Sigmoid colon (tissue), 7 donors: ENCODE measurements at places on chromosomes 2 and 18. TPM values are rescaled to one million over a fixed set of nuclear protein-coding genes. Genes with fewer than 3 reads are reported as not detected.

DNA sequence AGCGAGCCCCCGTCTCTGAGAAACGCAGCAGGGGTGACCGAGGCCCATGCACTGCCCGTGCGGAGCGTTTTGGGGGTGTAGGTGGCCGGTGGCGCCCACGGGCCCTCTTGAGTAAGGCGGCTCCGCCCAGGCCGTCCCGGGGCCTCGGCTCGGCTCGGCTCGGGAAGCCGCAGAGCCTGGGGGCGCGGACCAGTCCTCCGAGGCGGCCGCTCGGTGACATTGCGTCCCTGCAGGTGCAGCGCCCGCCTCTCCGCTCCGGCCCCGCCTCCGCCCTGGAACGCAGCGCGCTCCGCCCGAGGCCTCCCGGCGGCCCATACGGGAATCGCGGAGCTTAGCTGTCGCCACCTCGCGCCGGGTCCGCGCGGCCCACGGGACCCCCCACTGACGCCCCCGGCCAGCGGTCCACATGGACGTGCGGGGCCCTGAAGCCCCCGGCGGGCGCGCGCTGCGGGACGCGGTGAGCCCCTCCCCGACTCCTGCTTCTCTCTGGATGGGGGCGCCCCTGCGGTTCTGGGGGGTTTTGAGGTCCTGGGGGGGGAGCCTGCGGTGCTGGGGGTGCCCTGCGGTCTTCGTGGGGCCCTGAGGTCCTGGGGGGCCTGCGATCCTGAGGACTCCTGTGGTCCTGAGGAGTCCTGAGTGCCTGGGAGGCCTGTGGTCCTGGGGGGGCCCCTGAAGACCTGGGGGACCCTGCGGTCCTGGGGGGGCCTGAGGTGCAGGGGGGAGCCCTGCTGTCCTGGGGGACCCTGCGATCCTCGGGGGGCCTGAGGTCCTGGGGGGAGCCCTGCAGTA, at the start of gene HSBP1L1:
HSBP1L1 (plus strand) TSS at position 314 of the 789 bp plus-strand sequence; CDS start at position 407, 93 bp downstream.
- H3K36me3 ChIP-seq: no peaks in the 10 kb centered on the region
- H3K4me3 ChIP-seq: peak within 1 kb of the TSS; percentile 62
- DNase-seq: peak; percentile 73
- H3K27ac ChIP-seq: peak within 1 kb of the TSS; percentile 64

GRCh38 chr2:13495051-13495450, 778.3 kb downstream of the TRIB2 start:
- no peak for DNase-seq
- no peaks in the 10 kb centered on the region for H3K36me3 ChIP-seq
- H3K27ac ChIP-seq: no peak overlapping the region
- H3K4me3 ChIP-seq: no peak overlapping the region

DNA sequence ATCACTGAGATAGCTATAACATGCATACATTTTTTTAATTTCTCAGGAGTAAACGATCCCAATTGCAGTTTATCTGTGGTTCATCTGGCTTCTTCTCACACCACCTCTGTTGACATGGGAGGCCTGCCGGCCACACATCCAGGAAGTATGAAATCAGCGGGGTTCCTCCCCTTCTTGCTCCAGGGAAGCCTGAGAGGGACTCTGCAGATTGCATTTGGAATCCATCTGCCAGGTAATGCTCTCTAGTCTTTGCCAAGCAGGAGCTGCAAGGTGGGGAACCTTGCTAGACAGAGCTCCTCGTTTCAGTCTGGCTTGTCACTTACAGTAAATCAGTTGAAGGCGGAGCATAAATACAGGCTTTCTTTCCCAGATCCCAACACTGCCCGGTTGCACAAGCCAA, 49.9 kb downstream of the SOX11 start:
- H3K27me3 ChIP-seq: no peaks in the 10 kb centered on the region
- H3K36me3 ChIP-seq: no peaks in the 10 kb centered on the region
- DNase-seq: no peak
- no peaks in the 10 kb centered on the region for H3K4me1 ChIP-seq
- no peak overlapping the region for H3K27ac ChIP-seq

DNA sequence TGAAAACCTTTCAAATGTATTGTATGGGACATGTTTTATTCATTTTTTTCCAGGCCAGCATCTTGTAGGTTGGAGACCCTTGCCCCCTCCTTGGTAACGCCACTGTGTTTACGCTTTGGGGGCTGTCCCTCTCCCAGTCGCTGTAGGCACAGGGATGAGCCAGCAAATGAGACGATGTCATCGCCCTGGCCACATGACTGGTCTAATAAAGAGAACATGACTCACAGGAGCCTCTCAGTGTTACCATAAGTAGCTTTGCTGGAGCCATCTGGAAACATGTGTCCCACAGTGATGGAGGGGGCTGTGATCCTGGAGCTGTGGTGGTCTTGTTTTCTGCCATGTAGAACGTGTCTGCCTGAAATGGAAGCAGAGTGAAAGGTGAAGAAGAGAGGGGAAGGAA, 78.9 kb downstream of the CD8B2 start:
- H3K27ac ChIP-seq: peak overlapping the region; percentile 7
- H3K4me3 ChIP-seq: no peak overlapping the region
- no peaks in the 10 kb centered on the region for H3K36me3 ChIP-seq

NOSTRIN gene
- total RNA-seq: 13.3 TPM

GRCh38 chr2:88747990-88748389, 56.5 kb downstream of the RPIA start:
- no peaks in the 10 kb centered on the region for H3K27me3 ChIP-seq
- H3K4me3 ChIP-seq: no peak overlapping the region
- no peak overlapping the region for H3K27ac ChIP-seq
- no peaks in the 10 kb centered on the region for H3K4me1 ChIP-seq
- H3K36me3 ChIP-seq: peaks cover 95% of the 10 kb centered on the region

DNA sequence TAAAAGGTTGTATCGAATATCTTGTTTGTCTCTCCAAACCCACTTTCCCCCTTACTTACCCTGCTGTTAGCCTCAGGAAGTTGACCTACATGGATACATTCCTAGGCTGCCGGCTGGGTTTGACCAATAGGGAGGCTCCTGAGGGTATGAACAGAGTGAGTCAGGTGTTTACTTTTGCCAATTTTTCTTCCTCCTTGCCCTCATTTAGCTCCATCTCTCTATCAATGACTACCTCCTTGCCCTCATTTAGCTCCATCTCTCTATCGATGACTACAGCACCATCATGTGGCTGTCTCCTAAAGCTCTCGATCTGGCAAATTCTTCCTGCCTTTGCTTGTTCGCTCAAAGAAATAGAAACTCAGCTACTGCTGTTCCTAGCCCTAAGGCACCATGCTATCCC, 571.9 kb upstream of the CRIM1 start:
- H3K4me1 ChIP-seq: no peaks in the 10 kb centered on the region
- H3K27ac ChIP-seq: no peak overlapping the region
- H3K27me3 ChIP-seq: no peaks in the 10 kb centered on the region
- no peaks in the 10 kb centered on the region for H3K36me3 ChIP-seq

GRCh38 chr2:50854381-50854780, 177.6 kb downstream of the NRXN1 start:
- no peak overlapping the region for H3K4me3 ChIP-seq
- H3K4me1 ChIP-seq: no peaks in the 10 kb centered on the region
- no peak overlapping the region for H3K27ac ChIP-seq
- DNase-seq: no peak
- no peaks in the 10 kb centered on the region for H3K27me3 ChIP-seq

DHRS9 gene
- 0.83 TPM for total RNA-seq

- no peak overlapping the region for H3K27ac ChIP-seq
- H3K4me3 ChIP-seq: no peak overlapping the region
- H3K27me3 ChIP-seq: no peaks in the 10 kb centered on the region
- no peaks in the 10 kb centered on the region for H3K36me3 ChIP-seq
- H3K4me1 ChIP-seq: no peaks in the 10 kb centered on the region
Measured at GRCh38 chr18:67938660-67939059, 422.1 kb upstream of the DSEL start.

ALPG gene
- not detected for total RNA-seq

CIB4 gene
- not detected for total RNA-seq

- no peak overlapping the region for H3K27ac ChIP-seq
- no peaks in the 10 kb centered on the region for H3K4me1 ChIP-seq
- no peaks in the 10 kb centered on the region for H3K36me3 ChIP-seq
- no peaks in the 10 kb centered on the region for H3K27me3 ChIP-seq
- no peak for DNase-seq
Measured at GRCh38 chr2:38248255-38248654, 128.8 kb downstream of the ATL2 start.

TMEM169 gene
- total RNA-seq: 1.1 TPM

DNA sequence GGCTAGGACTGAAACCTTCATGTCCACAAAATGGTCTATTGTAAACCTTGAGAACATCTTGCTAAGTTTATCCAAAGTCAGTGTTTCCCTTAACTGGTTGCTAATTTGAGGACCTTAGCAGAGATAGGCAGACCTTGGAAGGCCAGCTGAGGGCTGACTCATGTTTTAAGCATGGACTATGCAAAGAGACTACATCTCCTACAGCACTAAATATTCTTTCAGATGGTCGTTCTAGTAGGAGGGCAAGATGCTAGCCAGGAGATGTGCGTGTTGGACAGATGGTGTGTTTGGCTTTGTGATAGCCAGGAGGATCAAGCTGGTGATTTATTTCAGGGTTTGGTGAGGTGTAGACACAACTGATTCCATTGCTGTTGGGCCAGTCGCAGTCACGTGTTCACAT, 75.8 kb downstream of the NRP2 start:
- H3K4me3 ChIP-seq: no peak overlapping the region
- peaks cover 73% of the 10 kb centered on the region for H3K36me3 ChIP-seq
- H3K27ac ChIP-seq: peak overlapping the region; percentile 99
- peaks cover 83% of the 10 kb centered on the region for H3K4me1 ChIP-seq

GRCh38 chr2:64204703-64205102, 60.5 kb upstream of the PELI1 start:
- no peaks in the 10 kb centered on the region for H3K27me3 ChIP-seq
- DNase-seq: no peak
- peak overlapping the region; percentile 85 for H3K27ac ChIP-seq
- no peaks in the 10 kb centered on the region for H3K36me3 ChIP-seq

DNA sequence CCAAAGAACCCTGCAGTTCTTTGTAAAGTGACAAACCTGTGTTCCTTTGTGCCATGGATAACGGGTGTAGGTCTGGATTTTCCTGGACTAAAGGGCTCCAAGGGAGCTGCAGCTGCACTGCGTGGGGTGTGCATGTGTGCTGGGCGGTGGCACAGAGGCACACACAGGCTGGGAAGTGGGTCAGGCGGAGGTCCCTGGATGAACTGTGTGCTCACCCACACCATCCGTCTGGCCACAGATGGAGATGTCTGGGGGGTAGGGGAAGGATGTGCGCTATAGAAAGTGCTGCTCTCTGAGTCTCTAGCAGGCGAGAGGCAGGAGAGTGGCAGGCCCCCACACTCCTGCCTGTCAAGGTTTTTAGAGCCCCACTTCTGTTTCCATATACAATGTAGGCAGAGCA, 137.2 kb downstream of the LOXHD1 start:
- no peak overlapping the region for H3K4me3 ChIP-seq
- no peak for DNase-seq
- H3K27me3 ChIP-seq: no peaks in the 10 kb centered on the region
- no peaks in the 10 kb centered on the region for H3K36me3 ChIP-seq
- H3K4me1 ChIP-seq: no peaks in the 10 kb centered on the region
- no peak overlapping the region for H3K27ac ChIP-seq

CLHC1 gene
- total RNA-seq: 22.4 TPM

DNA sequence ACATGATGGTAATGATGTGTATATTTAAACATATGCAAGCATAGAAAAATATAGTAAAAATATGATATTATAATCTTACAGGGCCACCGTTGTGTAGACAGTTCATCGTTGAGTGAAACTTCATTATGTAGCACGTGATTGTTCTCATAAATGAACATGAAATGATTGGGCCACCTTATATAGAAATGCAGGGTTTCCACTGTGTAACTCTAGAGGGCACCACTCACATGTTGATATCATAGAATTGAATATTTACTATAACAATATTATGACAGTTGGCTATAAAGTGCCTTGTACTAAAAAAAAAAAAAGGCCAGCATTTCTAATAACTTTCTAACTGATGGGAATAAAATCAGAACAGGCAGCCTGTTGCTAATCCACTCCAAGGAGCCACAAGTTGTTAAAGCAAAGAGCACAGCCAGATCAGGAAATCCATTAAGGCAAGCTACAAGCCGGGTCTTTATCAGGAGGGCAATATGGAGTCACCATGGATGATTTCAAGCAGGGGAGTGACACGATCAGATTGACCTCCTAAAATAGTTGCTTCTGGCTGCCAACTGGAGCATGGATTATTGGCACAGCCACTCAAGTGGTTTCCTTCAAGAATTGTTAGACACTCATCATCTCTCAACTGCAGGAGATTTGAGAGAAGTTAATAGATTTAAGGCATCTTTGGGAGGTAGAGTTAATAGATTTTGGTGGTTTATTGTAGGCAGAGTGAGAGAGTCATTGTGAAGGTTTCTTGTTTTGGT, 16.7 kb downstream of the IL1F10 start:
- H3K4me1 ChIP-seq: no peaks in the 10 kb centered on the region
- H3K4me3 ChIP-seq: no peak overlapping the region
- H3K27ac ChIP-seq: no peak overlapping the region
- no peaks in the 10 kb centered on the region for H3K36me3 ChIP-seq
- no peak for DNase-seq
- no peaks in the 10 kb centered on the region for H3K27me3 ChIP-seq

- DNase-seq: no peak
- H3K36me3 ChIP-seq: peaks cover 3% of the 10 kb centered on the region
- no peak overlapping the region for H3K4me3 ChIP-seq
- no peaks in the 10 kb centered on the region for H3K27me3 ChIP-seq
- H3K27ac ChIP-seq: no peak overlapping the region
Measured at GRCh38 chr2:205197468-205198139, 484.7 kb upstream of the NRP2 start.

- H3K4me3 ChIP-seq: no peak overlapping the region
- no peak overlapping the region for H3K27ac ChIP-seq
- H3K4me1 ChIP-seq: no peaks in the 10 kb centered on the region
- no peaks in the 10 kb centered on the region for H3K27me3 ChIP-seq
- no peak for DNase-seq
- peaks cover 6% of the 10 kb centered on the region for H3K36me3 ChIP-seq
Measured at GRCh38 chr2:15325296-15325695, 235.8 kb downstream of the NBAS start.

GRCh38 chr2:220701115-220701514, 871.0 kb downstream of the EPHA4 start:
- H3K27me3 ChIP-seq: no peaks in the 10 kb centered on the region
- no peaks in the 10 kb centered on the region for H3K36me3 ChIP-seq
- no peak overlapping the region for H3K4me3 ChIP-seq
- H3K27ac ChIP-seq: no peak overlapping the region
- DNase-seq: no peak

DNA sequence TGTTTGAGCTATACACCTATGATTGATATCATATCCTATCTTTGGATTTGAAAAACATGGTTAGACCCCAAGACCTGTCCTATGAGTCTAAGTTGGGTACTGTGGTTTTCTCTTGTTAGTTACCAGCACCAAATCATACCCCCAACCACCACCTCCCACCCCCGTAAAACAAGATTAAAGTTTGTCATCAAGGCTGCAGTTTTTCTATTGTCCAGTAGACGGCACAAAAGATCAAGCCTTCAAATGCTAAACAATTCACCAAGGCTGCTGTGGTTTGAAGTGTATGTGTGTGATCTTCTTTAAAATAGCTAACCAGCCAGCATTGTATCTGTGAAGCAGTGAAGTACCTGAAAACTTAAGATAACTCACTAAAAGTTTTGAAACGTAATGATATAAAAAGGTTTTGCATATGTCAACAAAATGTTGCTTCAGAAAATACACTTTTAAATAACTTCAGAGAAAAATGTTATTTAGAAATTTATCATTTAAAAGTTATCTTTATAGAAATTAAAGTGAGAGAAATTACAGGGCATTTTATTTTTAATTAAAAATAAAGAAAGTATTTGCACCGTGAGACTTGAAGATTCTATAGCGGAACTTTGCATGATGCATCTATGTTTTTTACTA, 5.8 kb upstream of the MEIS1 start:
- H3K36me3 ChIP-seq: no peaks in the 10 kb centered on the region
- no peaks in the 10 kb centered on the region for H3K4me1 ChIP-seq
- peak overlapping the region; percentile 99 for H3K27ac ChIP-seq
- DNase-seq: no peak
- H3K27me3 ChIP-seq: no peaks in the 10 kb centered on the region

SCYGR4 gene
- total RNA-seq: not detected
